Sigmoid colon (tissue), 7 donors: ENCODE measurements at places on chromosomes 1 and 21. TPM values are rescaled to one million over a fixed set of nuclear protein-coding genes. Genes with fewer than 3 reads are reported as not detected.

Gene STMN1
- total RNA-seq = 37.5 TPM

Gene SHISAL2A
- total RNA-seq = not detected

DNA sequence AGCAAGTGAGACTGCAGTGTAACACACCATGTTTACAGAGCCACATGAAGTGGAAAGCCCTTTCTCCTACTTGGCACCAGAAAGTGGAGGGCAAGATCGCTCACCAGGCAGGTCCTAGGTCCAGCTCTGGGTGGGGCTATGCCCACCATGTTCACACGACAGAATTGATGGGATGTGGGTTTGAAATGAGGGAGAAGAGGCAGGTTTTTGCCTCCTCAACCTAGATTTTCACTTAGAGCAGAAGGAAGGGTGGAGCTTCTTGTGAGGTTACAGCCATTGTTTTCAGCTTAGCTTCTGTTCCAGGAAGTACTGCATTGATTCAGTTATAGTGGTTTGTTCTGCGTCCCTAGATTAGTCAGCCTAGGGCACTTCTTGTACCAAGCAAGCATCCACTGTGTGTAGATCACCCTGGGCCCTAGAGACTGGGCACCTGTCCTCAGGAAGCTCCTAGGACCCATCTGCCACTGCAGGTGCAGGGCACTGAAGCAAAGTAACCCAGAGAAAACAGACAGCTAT lies 2.3 kb downstream of the CD53 start:
- H3K4me3 ChIP-seq = peak overlapping the region; percentile 7
- H3K27ac ChIP-seq = peak overlapping the region; percentile 4
- DNase-seq = no peak

- no peak overlapping the region for H3K4me3 ChIP-seq
- no peaks in the 10 kb centered on the region for H3K4me1 ChIP-seq
- no peak overlapping the region for H3K27ac ChIP-seq
- no peak for DNase-seq
- H3K27me3 ChIP-seq = no peaks in the 10 kb centered on the region
Observed at GRCh38 chr1:74780594-74780993, 47.6 kb downstream of the TYW3 start.
